Pericardium fibroblast (primary cell): ENCODE measurements at places on chromosomes 4 and X. TPM values are rescaled to one million over a fixed set of nuclear protein-coding genes. Genes with fewer than 3 reads are reported as not detected.

The GABRQ gene
- total RNA-seq, result not detected in 2 replicates

The HMGN5 gene
- 2.3 TPM in 1 of 2 replicates, not detected in the other for total RNA-seq

The HGFAC gene
- total RNA-seq, result not detected in 2 replicates

The BBS12 gene
- total RNA-seq, result 5.0 and 6.0 TPM in 2 replicates

The HS3ST1 gene
- total RNA-seq, result 0.12 TPM in 1 of 2 replicates, not detected in the other

The SMC1A gene
- total RNA-seq, result 10.3 and 18.6 TPM in 2 replicates

The GABRG1 gene
- total RNA-seq, result not detected in 2 replicates

The HSFX4 gene
- total RNA-seq, result not detected in 2 replicates

The FTSJ1 gene
- total RNA-seq, result 36.3 and 56.7 TPM in 2 replicates

The SPINK2 gene
- total RNA-seq, result not detected in 2 replicates

The FAM193A gene
- total RNA-seq, result 12.7 and 16.9 TPM in 2 replicates

The SERTM2 gene
- total RNA-seq, result not detected in 2 replicates

The FAM149A gene
- 6.4 and 6.8 TPM in 2 replicates for total RNA-seq

The TMEM255A gene
- total RNA-seq, result 0.26 TPM in 1 of 2 replicates, not detected in the other

The EBP gene
- 35.2 and 87.9 TPM in 2 replicates for total RNA-seq

The PF4V1 gene
- 0.94 TPM in 1 of 2 replicates, not detected in the other for total RNA-seq

The MAGEB2 gene
- total RNA-seq, result not detected in 2 replicates

The FHDC1 gene
- total RNA-seq, result 0.35 and 0.60 TPM in 2 replicates

The XPNPEP2 gene
- total RNA-seq, result 5.7 and 13.9 TPM in 2 replicates

The SPACA5B gene
- not detected in 2 replicates for total RNA-seq

The CT55 gene
- total RNA-seq, result not detected in 2 replicates

The USP17L13 gene
- total RNA-seq, result not detected in 2 replicates

The TBC1D1 gene
- 39.5 and 55.0 TPM in 2 replicates for total RNA-seq

The FAM236B gene
- not detected in 2 replicates for total RNA-seq

The TRAM1L1 gene
- total RNA-seq, result 0.94 and 1.6 TPM in 2 replicates

The ANOS1 gene
- 0.77 and 18.1 TPM in 2 replicates for total RNA-seq

The FHIP1A gene
- total RNA-seq, result under 0.01 and 0.12 TPM in 2 replicates

The CTAG2 gene
- total RNA-seq, result not detected in 2 replicates

The PRPS2 gene
- 18.0 and 64.5 TPM in 2 replicates for total RNA-seq

The FAM156A gene
- 9.6 and 11.2 TPM in 2 replicates for total RNA-seq

The LONRF3 gene
- total RNA-seq, result 0.09 TPM in 1 of 2 replicates, not detected in the other

The RAB39B gene
- total RNA-seq, result 0.35 and 1.8 TPM in 2 replicates
